ENCODE measurements at places on chromosomes 13 and 19.

DNA sequence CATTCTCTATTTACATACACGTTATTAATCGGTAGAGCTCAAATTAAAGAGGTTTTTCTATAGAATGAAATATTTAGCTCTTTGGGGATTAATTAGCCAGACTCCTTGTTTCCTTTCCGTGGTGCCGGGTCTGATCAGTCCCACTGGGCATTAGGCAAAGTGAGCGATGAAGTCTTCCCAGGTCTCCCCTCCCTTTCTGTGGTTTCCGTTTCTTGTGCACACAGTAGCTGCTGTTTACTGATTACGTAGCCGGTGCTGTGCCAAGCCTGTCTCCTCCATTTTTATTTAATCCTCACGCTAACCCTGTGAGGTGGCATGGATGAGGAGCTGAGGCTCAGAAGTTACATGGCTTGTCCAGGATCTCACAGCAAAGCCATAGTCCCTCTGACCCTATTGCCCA, 9.0 kb downstream of the SLC25A15 start:
- DNase-seq, result no peak

- no peak for DNase-seq
Observed at GRCh38 chr13:89925107-89925506, 1422.4 kb upstream of the MIR17HG start.

DNA sequence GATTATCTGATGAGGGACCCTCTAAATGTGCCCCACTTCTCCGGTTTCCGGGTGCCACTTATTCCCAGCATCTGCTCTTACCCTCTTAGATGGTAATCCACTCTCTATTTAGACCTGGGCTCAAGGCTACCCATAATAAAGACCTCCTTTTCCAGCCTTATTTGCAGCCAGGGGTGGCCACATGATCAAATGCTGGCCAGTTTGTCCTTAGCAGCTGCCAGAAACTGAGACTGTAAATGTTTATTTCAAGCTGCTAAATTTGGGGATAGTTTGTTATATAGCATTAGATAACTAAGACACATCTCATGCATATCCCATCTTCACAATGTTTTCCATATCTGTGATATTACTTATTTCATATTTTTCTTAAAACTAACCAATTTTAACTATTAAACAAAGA, 10.1 kb downstream of the THAP8 start:
- DNase-seq, result no peak

DNA sequence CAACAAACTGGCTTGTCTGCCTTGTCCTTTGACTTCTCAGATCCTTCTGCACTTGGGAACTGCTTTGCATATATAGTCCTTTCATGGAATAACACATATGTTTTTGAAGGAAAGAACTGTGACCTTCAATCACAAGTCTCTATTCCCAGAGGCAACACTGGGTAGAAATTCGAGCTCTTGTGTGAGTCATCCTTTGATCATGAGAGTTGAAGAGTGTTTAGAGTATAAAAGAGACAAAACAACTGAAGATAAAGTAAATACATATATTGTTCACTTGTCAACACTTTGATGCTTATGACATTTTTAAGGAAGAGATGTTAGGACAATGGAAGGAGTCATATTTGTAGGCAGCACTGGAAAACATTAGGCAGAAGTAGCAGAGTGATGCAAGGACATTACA, 5.2 kb upstream of the OR7A5 start:
- DNase-seq, result no peak

GRCh38 chr13:77918391-77919245, at the start of gene EDNRB:
Gene EDNRB, minus strand, starts transcription at chr13:77918831. Its CDS starts 258 bp downstream, at chr13:77918573.
- DNase-seq, result no peak

- no peak for DNase-seq
Observed at GRCh38 chr19:14614099-14614412, 31.2 kb downstream of the CLEC17A start.

DNA sequence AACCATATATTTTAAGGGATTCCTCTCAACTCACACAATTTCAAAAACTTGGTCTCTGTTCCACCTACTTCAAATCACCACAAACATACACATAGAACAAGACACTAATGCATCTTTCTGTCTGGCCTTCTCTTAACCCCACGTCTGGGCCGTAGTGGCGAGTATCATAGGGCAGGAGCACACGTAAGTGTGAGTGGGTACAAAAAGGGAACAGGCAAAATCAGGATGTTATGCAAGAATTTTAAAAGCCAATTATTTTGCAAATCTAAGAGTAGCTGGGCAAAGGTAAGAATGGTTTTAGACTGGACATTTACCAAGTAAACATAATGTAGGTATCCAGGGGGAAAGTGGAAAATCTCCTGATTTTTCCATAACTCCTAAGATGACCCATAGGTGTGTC, 35.1 kb downstream of the MTMR6 start:
- DNase-seq, result no peak

DNA sequence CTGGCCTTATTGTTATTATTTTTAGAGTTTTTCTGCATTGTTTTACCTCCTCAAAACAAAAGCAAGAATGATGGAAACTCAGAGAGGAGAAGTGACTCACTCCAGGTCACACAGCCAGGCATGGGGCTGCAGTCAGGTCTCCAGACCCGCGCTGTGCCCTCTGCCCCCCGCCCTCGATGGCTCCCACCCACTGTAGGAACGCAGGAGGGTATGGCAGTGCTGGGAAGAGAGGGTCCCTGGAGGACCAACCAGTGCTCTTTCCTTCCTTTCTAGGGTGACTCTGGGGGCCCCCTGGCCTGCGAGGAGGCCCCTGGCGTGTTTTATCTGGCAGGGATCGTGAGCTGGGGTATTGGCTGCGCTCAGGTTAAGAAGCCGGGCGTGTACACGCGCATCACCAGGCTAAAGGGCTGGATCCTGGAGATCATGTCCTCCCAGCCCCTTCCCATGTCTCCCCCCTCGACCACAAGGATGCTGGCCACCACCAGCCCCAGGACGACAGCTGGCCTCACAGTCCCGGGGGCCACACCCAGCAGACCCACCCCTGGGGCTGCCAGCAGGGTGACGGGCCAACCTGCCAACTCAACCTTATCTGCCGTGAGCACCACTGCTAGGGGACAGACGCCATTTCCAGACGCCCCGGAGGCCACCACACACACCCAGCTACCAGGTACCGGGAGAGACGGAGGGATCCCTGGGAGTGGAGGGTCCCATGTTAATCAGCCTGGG, 5.6 kb downstream of the TIMM13 start:
- no peak for DNase-seq

DNA sequence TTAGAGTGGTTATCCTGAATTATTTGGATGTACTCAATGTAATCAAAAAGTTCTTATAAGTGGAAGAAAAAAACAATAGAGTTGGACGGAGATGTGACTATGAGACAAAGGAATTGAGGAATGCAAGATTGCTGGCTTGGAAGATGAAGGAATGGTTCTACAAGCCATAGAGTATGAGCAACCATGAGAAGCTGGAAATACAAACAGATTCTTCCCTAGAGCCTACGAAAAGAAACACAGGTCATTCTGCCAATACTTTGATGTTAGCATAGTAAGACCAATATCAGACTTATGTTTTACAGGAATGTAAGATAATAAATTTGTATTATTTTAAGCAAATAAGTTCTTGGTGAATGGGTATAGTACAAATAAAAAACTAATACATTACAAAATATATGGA, 249.2 kb downstream of the DIAPH3 start:
- no peak for DNase-seq

DNA sequence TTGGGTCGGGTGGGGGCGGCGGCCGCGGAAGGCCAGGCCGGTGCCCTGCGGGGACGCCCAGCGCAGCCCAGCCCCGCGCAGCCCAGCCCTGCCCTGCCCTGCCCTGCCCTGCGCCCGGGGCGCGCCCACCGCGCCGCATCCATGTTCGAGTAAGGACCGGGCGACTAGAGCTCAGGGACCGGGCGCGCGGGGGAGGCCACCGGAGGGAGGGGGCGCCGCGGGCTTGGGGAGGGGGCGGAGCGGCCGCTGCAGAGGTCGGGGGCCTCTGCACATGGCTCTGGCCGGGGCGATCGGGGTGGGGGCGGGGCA, 169 bp downstream of the GRAMD1A start:
- DNase-seq, result no peak

- DNase-seq, result no peak
Observed at GRCh38 chr19:44757735-44758505, 9.4 kb downstream of the BCL3 start.

DNA sequence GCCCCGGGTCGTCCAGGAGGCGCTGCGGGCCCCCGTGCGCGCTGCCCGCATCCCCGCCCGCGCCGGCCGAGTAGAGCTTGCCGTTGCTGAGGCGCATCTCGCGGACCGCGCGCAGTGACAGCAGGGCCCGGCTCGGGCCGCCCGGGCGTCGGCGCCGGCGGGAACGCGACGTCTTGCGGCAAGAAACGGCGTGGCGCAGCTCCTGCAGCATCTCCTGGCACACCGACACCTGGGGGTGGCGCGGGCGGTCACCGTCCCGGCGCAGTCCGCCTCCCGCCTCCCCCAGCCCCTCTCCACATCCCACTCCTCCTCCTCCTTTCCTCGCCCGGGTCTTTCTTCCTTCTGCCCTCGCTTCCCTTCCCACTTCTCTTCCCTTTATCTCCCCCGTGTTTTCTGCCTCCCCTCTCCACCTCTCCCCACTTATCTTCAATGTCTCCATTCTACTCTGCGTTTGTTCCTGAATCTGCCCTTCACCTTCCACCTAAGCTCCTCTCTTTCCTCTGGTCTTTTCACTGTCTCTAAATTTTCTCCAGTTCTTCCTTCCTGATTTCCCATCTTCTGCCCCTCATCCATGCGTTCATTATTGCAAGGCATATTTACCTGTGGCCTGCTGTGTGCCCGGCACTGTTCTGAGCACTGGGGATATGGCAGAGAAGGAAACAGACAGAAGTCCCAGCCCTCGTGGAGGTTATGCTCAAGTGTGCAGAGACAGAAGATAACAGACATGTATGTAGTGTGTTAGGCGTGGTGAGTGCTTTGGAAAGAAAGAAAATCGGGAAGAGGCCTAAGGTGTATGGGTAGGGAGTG, 5.2 kb upstream of the ATP1A3 start:
- DNase-seq, result no peak

DNA sequence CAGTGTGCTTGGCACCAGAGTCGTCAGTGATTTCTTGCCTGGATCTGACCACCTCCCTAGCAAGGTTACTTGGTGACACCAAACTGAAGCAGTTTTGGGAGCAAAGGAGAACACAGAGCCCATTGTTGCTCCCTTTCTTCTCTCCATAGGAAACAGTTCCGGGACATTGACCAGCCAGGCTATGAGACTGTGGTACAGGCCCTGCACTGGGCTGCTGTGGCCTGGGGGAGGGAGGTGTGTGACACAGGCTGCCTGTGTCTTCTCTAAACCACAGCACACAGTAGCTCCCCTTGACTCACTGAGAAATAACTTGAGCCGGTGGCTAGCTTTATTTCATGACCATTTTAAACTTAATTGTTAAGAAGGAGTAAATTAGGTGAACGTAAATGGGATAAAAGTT, 214.8 kb upstream of the UBL3 start:
- no peak for DNase-seq

- no peak for DNase-seq
Observed at GRCh38 chr19:19259741-19260140, 13.4 kb downstream of the TM6SF2 start.

DNA sequence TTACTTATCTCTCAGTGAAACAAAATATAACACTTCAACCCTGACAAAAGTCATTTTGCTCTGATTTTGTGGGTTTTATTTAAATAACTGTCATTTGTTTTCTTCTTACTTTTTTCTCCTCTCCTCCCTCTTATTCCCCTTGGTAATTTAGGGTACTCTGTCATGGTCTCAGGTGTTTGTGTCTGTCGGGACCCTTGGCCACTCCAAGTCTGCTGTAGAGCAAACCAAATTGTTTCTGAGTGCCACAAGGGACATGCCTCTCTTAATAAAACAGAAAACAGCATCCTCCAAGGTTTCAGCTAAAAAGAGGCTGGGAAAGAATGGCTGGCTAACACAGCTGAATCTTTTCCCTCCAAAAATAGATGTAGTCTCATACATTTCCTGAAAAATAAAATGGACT, 573.1 kb upstream of the KLF12 start:
- DNase-seq, result no peak

GRCh38 chr13:90824032-90824431, 523.5 kb upstream of the MIR17HG start:
- DNase-seq, result no peak

GRCh38 chr13:108070491-108070890, 144.8 kb downstream of the LIG4 start:
- DNase-seq, result no peak

GRCh38 chr19:54877471-54877870, 3.4 kb downstream of the FCAR start:
- DNase-seq, result no peak

GRCh38 chr19:40605216-40605971, 4.2 kb downstream of the LTBP4 start:
- no peak for DNase-seq

DNA sequence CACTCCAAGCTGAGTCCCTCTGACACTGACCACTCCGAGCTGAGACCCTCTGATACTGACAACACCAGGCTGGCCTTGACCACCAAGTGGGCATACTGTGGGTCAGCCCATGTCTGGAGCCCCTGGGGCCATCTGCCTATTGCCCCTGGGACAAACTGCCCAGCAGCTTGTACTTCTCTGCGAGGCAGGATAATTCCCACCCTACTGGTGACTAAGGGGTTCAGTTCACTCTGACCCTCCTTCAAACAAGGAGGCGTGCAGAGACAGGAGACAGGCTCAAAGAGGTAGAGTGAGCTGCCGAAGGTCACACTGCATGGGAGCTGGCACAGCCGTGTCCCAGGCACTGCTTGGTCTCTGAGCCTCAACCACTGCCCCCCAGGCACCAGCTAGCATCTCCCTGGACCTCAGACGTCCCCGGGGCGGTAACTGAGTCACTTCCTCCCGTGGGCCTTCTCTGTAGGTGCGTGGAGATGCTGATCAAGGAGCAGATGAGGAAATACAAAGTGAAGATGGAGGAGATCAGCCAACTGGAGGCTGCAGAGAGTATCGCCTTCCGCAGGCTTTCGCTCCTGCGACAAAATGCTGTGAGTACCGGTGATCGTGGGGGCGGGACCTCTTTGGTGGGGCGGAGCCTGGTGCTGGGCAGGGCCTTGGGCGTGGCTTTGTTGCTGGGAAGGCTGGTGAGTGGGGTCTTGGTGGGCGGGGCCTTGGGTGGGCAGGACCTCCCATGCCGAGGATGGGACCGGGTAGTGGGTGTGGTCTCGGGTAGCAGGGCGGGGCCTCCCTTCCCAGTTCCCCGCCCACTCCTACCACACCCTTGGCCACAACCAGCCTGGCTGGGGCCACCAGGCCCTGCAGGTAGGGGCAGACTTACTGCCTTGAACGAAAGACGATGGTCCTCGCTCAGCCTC, 5.8 kb upstream of the USE1 start:
- no peak for DNase-seq
